Kidney (tissue), 22 donors: ENCODE measurements at places on chromosomes 16 and 17.

DNA sequence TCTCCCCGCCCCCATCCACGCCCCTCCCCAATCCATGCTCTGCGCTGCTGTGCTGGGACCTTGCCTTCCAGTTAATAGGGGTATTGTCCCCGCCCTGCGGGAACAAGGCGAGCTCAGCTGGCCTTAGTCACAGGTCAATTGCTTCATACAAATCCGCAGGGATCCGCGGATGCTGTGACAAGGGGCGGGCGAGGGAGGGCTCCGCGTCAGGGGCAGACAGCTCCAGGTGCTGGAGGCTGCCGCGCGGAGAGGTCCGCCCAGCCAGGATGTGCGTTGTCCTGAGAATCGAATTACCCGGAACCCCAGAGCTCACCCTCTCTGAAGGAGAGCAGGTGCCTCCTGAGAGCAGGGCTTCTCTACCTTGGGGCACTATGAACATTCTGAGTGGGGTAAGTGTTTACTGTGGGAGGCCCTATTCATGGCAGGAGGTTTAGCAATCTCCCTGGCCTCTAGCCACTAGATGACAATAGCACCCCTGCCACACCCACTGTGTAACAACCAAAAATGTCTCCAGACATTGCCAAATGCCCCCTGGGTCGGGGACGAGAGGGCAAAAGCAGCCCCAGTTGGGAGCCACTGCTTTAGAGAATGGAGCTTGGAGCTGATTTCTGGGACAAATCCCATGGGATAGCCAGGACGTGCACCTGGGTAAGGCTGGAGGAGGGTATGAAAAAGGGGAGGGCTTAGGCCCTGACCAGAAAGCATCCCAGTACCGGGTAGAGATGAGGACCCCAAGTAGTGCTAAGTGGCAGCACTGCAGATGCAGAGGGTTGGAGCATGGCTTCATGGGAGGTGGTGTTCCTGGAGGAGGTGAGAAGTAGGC, 138.2 kb downstream of the CYLD start:
- H3K27ac ChIP-seq, result no peak overlapping the region
- H3K4me1 ChIP-seq, result no peaks in the 10 kb centered on the region
- H3K4me3 ChIP-seq, result no peak overlapping the region
- H3K36me3 ChIP-seq, result no peaks in the 10 kb centered on the region

GRCh38 chr16:85123891-85124635, 11.8 kb upstream of the CIBAR2 start:
- H3K36me3 ChIP-seq, result no peaks in the 10 kb centered on the region
- no peak for DNase-seq
- no peak overlapping the region for H3K4me3 ChIP-seq
- H3K27me3 ChIP-seq, result no peaks in the 10 kb centered on the region

DNA sequence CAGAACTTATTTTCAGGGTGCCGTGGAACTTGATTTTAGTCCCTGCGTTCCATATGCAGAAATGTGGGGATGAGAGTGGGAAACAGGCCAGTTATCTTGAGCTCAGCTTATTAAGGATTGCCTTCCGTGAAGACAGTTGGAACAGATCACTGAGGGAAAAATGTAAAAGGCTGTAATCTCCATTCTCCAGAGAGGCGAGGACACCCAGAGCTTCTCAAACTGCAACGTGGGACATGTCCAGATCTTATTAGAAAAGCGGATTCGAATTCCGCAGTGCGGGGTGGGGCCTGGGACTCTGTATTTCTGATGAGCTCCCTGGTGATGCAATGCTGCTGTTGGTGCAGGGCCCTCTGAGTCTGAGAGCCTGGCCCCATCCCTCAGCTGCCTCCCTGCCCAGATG, 185.6 kb upstream of the CIBAR2 start:
- DNase-seq, result no peak
- no peaks in the 10 kb centered on the region for H3K27me3 ChIP-seq
- no peaks in the 10 kb centered on the region for H3K36me3 ChIP-seq
- H3K4me3 ChIP-seq, result no peak overlapping the region

DNA sequence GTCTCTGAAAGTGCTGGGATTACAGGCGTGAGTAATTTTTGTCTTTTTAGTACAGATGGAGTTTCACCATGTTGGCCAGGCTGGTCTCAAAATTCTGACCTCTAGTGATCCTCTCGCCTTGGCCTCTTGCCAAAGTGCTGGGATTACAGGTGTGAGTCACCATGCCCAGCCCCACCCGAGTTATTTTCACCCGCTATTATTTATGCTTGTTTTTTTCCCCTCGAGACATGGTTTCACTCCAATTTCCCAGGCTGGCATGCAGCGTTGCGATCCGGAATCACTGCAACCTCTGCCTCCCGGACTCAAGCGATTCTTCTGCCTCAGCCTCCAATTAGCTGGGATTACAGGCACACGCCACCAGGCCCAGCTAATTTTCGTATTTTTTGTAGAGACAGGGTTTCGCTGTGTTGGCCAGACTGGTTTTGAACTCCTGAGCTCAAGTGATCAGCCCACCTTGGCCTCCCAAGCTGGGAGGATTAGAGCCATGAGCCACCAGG, 9.2 kb downstream of the RPL23 start:
- no peaks in the 10 kb centered on the region for H3K4me1 ChIP-seq
- H3K27me3 ChIP-seq, result no peaks in the 10 kb centered on the region
- no peak for DNase-seq
- H3K27ac ChIP-seq, result no peak overlapping the region

- H3K4me3 ChIP-seq, result no peak overlapping the region
- H3K27me3 ChIP-seq, result peaks cover 16% of the 10 kb centered on the region
- no peak overlapping the region for H3K27ac ChIP-seq
- DNase-seq, result no peak
Observed at GRCh38 chr16:31335431-31335830, 19.5 kb upstream of the ITGAX start.

DNA sequence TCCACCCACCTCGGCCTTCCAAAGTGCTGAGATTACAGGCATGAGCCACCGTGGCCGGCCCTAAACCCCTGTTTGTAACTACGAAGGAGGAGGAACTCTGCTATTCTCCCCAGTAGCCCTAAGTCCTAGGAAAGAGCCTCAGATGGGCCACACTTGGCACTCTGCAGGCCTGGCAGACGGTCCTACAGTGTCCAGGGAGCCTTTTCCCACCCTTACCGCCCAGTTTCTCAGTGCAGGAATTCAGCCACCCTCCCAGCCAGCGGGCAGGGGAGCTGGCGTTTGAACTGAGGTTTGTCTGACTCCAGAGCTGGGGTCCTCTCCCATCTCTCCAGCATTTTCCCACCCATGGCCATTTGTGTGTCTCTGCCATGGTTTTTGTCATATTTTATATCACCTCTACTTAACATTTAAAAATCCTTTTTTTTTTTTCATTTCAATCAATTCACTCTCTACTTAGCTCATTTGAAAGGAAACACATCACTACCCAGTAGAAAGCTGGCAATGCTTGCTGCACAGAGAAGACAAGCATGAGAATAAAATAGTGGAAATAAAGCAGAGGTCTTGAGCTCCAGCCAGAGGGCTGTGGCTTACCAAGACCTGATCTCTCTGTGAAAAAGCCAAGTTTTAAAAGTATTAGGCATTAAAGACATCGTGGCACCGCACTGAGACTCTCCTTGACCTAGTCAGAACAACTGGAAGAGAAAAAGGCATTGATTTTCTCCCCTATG, 34.9 kb downstream of the BCO1 start:
- no peaks in the 10 kb centered on the region for H3K4me1 ChIP-seq
- no peak overlapping the region for H3K27ac ChIP-seq
- no peak for DNase-seq

DNA sequence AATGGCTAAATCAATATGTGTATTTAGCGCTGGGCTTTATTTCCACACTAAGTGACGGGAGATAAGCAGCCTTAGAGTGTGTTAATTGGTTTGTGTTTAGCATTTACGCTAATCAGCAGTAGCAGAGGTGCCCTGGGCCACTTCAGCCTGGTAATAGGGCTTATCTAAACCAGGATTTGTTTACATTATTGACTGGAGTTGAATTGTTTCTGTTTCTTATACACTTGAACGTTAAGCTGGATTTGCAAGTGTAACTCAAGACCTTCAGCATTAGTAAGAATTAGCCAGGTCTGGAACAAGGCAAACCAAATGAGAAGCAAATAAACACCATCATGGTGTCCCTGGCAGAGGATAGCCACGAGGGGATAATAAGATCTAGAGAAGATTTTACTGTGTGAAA, 313.6 kb downstream of the HS3ST4 start:
- no peak overlapping the region for H3K4me3 ChIP-seq
- DNase-seq, result no peak
- no peaks in the 10 kb centered on the region for H3K4me1 ChIP-seq
- H3K36me3 ChIP-seq, result no peaks in the 10 kb centered on the region

GRCh38 chr17:74212209-74212912, 1.0 kb upstream of the TTYH2 start:
- peaks cover 13% of the 10 kb centered on the region for H3K36me3 ChIP-seq
- H3K4me1 ChIP-seq, result no peaks in the 10 kb centered on the region
- H3K27ac ChIP-seq, result peak overlapping the region; percentile 8

DNA sequence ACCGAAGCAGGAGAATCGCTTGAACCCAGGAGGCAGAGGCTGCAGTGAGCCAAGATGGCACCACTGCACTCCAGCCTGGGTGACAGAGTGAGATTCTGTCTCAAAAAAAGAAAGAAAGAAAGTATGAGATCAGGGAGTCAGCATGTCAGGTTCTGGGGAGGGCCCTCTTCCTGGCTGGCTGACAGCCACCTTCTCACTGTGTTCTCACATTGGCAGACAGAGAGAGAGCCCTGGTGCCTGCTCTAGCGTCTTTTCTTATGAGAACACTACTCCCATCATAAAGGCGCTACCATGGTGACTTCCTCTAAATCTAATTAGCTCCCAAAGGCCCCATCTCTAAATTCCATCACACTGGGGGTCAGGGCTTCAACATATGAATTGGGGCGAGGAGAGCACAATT, 27.6 kb upstream of the RBBP6 start:
- H3K27ac ChIP-seq, result no peak overlapping the region
- no peak for DNase-seq
- no peaks in the 10 kb centered on the region for H3K36me3 ChIP-seq

- H3K27me3 ChIP-seq, result no peaks in the 10 kb centered on the region
- peak overlapping the region; percentile 34 for H3K27ac ChIP-seq
- H3K36me3 ChIP-seq, result no peaks in the 10 kb centered on the region
- no peaks in the 10 kb centered on the region for H3K4me1 ChIP-seq
- no peak for DNase-seq
Observed at GRCh38 chr16:67999985-68000384, 701 bp upstream of the DPEP2 start.

- no peaks in the 10 kb centered on the region for H3K4me1 ChIP-seq
- H3K27me3 ChIP-seq, result no peaks in the 10 kb centered on the region
- H3K4me3 ChIP-seq, result no peak overlapping the region
- H3K36me3 ChIP-seq, result no peaks in the 10 kb centered on the region
Observed at GRCh38 chr16:26344976-26345375, 653.2 kb downstream of the HS3ST4 start.

DNA sequence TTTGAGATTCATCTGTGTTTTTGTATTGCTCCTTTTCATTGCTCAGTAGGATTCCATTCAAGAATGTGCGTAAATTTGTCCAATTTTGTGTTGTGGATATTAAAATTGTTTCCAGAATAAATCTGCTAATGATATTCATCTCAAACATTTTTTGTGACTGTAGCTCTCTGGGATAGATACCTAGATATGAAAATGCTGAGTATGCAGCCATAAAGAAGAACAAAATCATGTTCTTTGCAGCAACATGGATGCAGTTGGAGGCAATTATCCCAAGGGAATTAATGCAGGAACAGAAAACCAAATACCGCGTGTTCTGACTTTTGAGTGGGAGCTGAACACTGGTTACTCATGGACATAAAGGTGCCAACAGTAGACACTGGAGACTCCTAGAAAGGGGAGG, 40.2 kb upstream of the ATF7IP2 start:
- H3K36me3 ChIP-seq, result no peaks in the 10 kb centered on the region
- no peak for DNase-seq
- no peak overlapping the region for H3K4me3 ChIP-seq
- H3K27ac ChIP-seq, result no peak overlapping the region
- H3K27me3 ChIP-seq, result no peaks in the 10 kb centered on the region

DNA sequence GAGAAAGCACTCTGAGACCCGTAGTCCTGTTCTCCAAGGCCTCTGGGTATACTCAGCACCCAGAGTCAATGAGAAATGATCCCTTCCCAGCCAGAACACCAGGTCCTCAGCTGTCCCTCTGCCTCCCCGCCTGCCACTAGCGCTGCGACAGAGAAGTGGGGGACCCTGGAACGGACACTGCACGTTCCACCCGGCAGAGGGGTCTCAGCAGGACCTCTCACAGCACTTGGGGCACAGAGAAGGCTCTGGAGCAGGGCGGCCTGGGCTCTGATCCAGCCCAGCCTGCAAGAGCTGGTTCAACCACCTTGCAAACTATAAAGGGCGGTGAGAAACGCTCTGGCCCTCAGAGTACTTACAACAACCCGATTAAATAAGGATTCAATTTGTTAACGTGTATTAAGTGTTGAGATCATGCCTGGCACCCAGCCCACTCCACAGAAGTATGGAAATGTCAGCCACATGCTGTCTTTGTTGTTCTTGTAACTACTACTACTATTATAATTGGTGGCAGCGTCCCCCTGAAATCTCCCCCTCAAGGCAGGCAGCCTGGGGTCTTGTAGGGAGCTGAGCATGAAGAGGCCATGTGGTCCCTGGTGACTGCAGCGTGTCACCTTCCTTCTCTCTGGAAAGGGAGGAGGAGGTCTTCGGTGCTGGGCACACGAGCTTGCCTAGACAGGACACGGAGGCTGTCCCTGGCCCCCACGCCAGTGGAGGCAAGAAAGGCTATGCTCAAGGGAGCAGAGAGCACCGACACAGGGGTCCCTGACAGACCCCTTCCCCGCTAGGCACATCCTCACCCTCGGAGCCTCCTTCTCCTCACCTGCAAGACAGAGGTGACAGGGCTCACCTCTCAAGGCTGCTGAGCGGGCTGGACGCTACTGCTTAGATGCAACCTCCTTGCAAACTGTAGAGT, 2.4 kb downstream of the OSGIN1 start:
- H3K27ac ChIP-seq, result no peak overlapping the region
- H3K4me3 ChIP-seq, result no peak overlapping the region
- no peaks in the 10 kb centered on the region for H3K36me3 ChIP-seq
- H3K4me1 ChIP-seq, result no peaks in the 10 kb centered on the region

DNA sequence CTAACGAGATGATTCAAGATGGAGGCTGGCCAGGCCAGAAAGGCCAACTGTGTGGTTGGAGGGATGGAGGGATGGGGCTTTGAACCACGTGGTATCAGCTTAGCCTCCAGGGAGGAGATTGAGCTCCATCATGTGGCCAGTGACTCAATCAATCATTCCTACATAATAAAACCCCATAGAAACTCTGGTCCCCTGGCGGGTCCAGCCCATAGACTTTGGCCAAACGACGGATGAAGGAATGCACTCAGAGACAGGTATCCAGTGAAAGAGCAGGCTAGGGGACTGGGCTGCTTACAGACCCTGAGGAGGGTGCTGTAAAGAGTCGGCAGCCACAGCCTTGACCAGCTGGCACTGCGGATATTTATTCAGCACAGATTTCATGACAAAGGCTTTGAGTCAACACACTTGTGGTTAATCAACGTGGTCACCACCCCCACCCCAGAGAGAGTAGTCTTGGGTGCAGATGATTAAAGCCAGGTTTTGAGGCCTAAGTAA, 308.7 kb upstream of the TNRC6C start:
- H3K27ac ChIP-seq, result no peak overlapping the region
- no peak for DNase-seq
- H3K4me1 ChIP-seq, result no peaks in the 10 kb centered on the region
- no peaks in the 10 kb centered on the region for H3K36me3 ChIP-seq

GRCh38 chr16:53612003-53612402, 91.7 kb downstream of the RPGRIP1L start:
- DNase-seq, result no peak
- no peaks in the 10 kb centered on the region for H3K36me3 ChIP-seq
- H3K4me3 ChIP-seq, result no peak overlapping the region

- no peaks in the 10 kb centered on the region for H3K27me3 ChIP-seq
- peaks cover 8% of the 10 kb centered on the region for H3K4me1 ChIP-seq
- no peak overlapping the region for H3K27ac ChIP-seq
- no peak for DNase-seq
- no peak overlapping the region for H3K4me3 ChIP-seq
- no peaks in the 10 kb centered on the region for H3K36me3 ChIP-seq
Observed at GRCh38 chr17:33519692-33520091, 226.6 kb upstream of the ASIC2 start.
